ENCODE measurements at places on chromosomes 12 and 14.

DNA sequence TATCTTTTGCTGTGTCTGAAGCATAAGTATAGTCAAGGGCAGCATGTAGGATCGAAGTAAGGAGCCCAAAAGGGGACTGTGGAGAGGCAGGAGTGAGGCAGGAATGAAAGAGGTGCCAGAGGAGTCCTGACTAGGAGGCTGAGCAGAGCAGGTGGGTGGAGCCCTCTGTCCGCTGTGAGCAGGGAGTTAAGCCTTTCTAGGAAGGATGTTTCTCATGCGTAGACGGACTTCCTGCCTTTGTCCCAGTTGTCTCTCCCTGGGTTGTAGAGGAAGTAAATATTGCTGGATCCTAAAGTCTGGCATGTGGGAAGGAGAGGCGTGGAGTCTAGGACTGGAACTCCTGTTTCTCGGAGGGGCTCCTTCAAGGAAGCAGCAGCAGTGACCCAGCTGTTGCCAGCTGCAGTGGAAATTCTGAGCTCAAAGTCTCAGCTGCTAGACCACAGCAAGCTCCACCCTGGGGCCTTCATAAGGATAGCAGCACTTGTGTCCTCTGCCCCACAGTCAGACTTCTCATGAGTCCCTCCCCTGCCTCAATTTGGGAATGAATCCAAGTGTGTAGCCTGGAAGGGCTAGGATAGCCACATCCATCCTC is 44.0 kb downstream of the RBMS2 start:
- no peak for DNase-seq

DNA sequence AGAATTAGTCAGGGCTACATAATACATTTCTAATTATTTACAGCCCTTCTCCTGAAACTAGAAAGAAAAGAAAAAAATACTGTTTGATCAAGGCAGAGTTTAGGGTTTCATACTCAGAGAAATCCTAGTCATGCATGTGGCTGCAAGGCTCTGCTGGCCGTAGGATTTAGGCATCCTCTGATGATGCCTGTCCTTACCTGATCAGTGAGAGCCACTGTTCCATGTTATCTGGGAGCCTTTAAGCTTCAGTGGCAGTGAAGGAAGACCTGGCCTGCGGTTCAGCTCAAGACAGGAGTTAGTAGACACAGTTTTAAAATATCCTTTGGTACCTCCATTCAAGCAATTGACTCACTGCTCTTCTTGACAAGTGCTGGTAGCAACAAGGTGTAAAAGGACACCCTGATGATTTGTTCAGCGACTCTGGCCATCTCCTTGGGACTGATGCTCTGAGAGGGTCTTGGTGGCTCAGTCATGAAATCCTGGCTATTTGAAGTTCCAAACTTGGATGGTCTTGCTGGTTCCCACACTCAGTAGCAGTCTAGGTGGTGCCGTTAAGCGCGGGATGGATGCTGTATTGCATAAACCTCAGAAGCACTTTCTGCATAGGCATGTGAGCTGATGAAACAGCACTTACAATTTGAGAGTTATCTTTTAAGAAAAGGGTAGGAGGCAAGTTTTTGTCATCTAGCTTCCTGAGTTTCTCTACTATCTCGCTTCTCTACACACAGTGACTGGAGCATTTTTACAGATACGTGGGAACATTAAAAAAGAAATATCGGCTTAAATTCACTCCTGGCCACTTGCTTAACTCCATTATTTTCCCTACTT is 162.0 kb downstream of the SAMD4A start:
- DNase-seq, result no peak

DNA sequence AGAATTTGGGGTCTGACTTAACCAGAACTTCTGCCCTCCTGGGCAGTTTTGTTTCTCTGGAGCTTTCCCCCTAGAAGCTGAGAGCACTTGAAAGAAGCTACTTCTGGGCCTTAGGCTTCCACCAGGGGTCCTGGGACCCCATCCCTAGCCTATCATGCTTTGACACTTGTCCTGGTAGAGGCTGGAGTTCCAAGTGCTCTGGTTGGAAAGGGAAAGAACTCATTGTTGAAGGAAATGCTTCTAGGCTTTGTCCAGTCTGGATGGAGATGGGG is 1.4 kb upstream of the COL2A1 start:
- no peak for DNase-seq

- DNase-seq, result no peak
Measured at GRCh38 chr12:56158926-56159461, 835 bp downstream of the MYL6 start.

GRCh38 chr14:26191671-26192070 is 406.2 kb downstream of the NOVA1 start:
- no peak for DNase-seq

DNA sequence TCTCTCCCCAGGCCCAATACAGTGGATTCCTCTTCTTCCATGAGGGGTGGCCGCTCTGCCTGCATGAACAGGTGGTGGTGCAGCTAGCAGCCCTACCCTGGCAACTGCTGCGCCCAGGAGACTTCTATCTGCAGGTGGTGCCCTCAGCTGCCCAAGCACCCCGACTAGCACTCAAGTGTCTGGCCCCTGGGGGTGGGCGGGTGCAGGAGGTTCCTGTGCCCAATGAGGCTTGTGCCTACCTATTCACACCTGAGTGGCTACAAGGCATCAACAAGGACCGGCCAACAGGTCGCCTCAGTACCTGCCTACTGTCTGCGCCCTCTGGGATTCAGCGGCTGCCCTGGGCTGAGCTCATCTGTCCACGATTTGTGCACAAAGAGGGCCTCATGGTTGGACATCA is 3.8 kb downstream of the ARHGEF40 start:
- no peak for DNase-seq

- no peak for DNase-seq
Measured at GRCh38 chr14:76307786-76308780, 67.9 kb upstream of the ESRRB start.

DNA sequence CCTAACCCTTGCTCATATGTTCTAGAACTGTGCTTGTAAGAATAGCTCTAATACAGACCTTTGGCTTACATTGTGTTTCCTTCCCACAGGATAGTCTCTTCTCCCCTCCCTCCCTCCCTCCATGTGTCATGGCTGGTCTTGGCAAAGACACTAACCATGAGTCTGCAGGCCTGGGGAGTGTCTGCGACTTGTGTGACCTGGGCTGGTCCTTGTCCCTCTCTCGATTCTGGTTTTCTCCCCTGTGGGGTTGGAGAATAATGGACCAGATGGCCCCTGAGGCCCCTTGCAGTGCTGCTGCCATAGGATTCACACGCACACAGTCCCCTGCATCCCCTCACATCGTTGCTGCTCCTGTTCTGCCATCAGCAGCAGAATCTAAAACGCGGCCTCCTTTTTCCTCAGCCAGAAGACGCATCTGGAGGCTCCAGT is 30.3 kb downstream of the DEGS2 start:
- DNase-seq, result no peak

DNA sequence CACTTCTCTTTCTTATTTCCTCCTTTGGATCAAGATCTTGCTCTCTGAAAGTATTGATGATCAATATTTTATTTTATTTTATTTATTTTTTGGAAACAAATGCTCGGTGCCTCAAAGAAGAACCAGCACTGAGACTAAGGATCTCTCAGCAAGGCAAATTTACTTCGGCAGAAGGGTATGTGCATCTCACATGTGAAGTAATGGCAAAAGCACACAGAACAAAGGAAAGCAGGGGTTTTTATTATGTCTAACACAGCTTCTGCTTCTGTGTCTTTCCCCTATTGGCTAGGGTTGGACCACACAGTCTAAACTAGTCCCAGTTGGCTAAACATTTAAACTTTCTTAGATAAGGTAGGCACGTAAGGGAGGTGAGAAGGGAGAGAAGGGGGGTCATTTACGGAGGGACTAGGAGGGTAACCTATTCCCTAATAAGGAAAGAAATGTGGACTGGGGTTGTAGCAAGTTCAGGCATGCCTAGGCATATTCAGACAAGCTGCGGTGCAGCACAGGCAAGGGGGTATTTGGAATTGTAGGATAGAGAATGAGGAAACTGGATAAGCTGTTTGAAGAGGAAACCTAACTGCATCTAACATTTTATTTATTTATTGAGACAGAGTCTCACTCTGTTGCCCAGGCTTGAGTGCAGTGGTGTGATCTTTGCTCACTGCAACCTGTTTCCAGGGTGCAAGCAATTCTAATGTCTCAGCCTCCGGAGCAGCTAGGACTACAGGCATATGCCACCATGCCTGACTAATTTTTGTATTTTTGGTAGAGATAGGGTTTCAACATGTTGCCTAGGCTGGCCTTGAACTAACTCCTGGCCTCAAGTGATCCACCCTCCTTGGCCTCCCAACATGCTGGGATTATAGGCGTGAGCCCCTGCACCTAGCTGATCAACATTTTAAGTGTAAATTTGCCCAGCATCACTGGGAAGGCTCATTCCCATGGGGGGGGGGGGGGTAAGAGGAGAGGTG is 90.0 kb upstream of the EIF5 start:
- DNase-seq, result no peak

All from NCI-H1930 (cell line).